ENCODE measurements at places on chromosomes 5 and 9.

DNA sequence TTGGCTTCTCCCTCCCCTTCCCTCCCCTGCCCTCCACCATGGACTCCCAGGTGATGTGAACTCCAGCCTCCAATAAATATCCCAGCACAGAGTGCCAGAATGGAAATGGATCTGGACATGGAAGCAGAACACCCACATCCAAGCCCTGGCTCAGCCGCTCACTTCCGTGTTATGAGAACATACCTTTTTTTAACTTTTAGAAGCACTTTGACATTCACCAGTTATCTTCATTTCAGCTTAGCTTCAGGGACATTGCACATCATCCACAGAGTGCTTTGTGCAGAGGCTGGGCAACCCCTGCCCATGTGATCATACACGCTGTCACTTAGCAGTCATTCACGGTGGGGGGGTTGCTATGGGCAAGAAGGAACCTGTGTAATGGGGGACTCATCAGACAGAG is 9.1 kb downstream of the AFAP1L1 start:
- DNase-seq: no peak

DNA sequence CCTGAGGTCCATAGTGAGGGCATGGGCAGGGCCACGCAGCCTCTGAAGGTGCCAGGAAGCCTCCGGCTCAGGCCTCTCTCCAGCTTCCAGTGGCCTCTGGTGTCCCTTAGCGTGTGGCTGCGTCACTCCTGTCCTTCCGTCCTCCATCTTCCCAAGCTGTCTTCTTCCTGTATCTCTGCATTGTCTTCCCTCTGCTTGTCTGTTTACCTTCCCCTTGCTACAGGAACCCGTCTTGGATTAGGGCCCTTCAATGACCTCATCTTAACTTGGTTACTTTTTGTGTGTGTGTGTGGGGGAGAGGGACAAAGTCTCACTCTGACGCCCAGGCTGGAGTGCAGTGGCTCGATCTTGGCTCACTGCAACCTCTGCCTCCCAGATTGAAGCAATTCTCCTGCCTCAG is 14.4 kb downstream of the ASS1 start:
- no peak for DNase-seq

- no peak for DNase-seq
Observed at GRCh38 chr9:136726631-136727191, 14.3 kb downstream of the DIPK1B start.

DNA sequence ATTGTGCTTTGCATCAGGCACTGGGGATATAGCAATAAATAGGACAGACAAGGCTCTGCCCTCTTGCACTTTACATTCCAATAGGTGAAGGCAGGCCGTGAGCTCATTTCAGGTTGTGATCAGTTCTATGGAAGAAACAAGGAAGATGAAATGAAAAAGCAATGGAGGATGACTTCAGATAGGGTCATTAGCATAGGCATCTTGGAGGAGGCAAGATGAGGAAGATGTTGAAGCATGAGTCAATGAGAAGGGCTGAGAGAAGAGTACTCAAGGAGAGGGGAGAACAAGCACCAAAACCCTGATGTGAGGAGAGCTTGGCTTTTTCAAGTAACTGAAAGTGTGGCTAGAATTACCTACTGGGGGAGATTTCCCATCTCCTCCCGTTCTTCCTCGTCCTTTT is 5.0 kb upstream of the SPARC start:
- no peak for DNase-seq

- no peak for DNase-seq
Observed at GRCh38 chr9:649128-650074, 192.1 kb upstream of the DMRT1 start.

DNA sequence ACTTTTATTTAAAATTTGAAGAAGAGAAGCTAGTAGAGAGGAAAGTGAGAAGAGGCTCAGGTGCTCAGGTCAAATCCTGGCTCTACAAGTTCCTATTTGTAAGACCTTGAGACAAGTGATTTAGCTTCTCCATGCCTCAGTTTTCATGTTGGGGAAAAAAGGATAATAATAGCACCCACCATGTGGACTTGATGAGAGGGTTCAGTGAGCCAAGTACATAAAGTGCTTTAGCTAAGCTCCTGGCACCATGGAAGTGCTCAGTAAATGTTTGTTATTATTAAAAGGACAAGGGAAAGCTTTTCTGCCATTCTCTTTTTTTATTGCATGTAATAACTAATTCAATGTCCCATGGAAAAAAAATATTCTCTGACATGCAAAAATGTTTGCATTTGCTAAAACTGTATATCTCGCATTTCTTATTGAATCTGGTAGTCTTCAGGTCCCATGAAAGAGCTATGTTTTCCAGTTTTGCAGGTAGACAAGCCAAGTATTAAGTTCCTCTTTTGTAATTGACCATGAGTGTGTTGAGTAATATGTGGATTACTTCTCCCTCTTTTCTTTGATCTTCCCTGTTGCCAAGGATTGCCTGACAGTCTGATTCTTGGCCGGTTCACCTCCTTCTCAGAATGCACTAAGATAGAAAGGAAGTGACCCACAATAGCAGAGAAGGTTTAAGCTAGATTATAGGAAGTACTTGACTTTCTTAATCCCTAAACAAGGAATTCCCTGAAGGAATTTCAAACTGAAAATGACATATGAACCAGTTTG is 45.6 kb upstream of the TRIM32 start:
- no peak for DNase-seq

- DNase-seq: peak; percentile 66
Observed at GRCh38 chr9:86354818-86355309, 654 bp upstream of the TUT7 start.

DNA sequence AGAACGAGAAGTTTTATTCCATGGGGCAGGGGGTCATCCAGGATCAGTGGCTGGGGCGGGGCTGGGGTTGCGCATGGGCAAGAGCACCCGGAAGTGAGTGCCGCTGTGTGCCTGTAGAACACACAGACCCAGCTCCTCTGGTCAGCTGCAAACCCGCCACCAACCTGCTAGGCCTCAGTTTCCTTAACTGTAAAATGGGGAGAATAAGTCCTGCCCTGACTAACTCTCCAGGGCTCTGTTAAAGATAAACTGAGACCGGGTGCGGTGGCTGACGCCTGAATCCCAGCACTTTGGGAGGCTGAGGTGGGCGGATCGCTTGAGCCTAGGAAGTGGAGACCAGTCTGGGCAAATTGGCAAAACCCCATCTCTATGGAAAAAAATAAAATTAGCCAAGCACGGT is 152.2 kb downstream of the GABBR2 start:
- no peak for DNase-seq

DNA sequence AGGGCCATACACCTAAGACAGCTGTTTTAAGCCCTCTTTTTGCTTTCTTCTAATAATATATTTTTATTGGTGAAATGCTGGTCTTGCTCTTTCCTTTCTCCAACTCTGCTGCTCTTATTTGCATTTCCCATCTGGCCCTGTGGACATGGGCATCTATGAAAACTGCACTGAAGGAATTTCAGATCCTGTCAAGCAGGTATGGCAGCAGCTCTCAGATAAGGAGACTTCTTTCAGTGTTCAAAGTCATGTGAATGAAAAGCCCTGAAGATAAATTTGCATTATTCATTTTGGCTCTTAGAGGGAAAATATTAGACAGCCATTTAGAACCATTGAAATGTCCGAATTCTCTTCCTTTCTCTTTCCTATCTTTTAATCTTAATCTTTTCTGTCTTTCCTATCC is 668.0 kb upstream of the RIOK2 start:
- DNase-seq: no peak

- no peak for DNase-seq
Observed at GRCh38 chr5:95081982-95082381, 202.9 kb downstream of the MCTP1 start.

Data from DMS153 (cell line).